ENCODE measurements at places on chromosomes 16 and 17. TPM values are rescaled to one million over a fixed set of nuclear protein-coding genes. Genes with fewer than 3 reads are reported as not detected.

DNA sequence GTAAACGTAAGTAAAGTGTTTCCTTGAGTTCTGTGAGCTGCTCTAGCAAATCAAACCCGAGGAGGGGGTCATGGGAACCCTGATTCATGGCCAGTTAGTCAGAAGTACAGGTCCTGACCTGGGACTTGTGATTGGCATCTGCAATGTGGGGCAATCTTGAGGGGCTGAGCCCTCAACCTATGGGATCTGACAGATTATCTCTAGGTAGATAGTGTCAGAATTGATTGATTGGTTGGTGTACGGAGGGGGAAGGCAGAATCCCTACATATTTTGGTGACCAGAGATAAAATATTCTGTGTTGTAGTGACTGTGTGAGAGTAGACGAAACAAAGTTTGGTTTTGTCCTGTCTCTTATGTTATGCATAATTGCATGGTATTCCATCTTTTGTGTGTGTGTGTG lies 100.5 kb upstream of the NETO2 start:
- no peak for DNase-seq

- DNase-seq: no peak
Measured at GRCh38 chr17:21419299-21420239, 43.4 kb downstream of the KCNJ12 start.

DNA sequence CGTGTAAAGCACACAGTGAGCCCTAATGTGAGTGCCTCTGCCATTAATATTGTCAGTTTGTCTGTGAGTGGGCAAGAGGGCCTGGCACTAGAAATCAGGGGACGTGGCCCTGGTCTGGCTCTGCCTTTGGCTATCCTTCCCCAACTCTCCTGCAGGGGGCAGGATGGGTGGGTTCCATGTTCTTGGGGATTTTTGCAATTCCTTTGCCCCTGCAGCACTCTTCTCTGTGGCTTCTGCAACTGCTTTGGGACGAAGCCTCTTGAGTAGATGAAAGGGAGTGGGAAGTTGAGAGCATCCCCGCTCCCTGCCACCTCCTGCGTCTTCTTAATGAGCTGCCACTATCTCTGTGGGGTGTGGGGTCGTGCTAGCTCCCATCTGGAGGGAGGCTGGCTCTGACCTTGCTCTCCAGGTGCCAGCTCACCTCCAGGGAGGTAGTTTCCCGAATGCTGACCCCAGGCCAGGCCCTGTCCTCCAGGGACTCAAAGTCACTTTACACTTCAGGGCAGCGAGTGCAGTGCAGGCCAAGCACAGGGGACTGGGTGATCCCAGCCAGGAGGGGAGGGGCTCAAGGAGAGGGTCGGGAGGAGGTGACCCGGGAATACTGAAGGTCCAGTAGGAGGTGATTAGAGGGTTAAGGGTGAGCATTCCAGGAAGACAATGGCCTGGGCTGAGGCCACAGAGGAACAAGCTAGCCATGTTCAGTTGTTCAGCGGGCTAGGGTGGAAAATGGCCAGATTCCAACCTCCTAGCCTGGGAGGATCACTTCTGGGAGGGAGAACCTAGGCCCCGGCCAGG lies 121.0 kb upstream of the NLRP1 start:
- no peak for DNase-seq

The CDRT15L2 gene
- total RNA-seq: not detected

DNA sequence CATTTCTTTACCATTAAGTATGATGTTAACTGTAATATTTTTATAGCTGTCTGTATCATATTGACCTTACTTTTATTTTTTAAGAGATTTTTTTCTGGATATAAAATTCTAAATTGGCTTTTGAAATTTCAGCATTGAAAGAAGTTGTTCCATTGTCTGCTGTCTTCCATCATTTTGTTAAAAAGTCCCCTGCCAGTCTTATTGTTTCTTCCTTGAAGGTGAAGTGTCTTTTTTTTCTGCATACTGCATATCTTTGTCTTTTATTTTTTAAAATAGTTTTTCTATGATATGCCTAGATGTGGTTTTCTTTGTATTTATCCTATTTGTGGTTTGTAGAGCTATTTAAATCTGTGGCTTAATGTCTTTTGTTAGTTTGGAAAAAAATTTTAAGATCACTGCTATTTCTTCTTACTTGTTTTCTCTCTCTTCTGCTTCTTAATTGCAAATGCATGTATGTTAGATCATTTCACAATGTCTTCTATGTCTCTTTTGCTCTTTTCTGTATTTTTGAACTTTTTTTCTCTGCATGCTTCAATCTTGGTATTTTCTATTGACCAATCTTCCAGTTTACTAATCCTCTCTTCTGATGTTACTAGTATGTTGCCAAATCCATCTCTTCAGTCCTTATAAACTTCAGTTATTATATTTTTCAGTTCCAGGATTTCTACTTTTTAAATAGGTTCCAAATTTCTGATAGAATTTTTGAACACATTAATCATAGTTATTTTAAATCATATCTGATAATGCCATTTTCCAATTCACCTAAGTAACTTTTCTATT lies 20.2 kb downstream of the IL21R start:
- DNase-seq: no peak

DNA sequence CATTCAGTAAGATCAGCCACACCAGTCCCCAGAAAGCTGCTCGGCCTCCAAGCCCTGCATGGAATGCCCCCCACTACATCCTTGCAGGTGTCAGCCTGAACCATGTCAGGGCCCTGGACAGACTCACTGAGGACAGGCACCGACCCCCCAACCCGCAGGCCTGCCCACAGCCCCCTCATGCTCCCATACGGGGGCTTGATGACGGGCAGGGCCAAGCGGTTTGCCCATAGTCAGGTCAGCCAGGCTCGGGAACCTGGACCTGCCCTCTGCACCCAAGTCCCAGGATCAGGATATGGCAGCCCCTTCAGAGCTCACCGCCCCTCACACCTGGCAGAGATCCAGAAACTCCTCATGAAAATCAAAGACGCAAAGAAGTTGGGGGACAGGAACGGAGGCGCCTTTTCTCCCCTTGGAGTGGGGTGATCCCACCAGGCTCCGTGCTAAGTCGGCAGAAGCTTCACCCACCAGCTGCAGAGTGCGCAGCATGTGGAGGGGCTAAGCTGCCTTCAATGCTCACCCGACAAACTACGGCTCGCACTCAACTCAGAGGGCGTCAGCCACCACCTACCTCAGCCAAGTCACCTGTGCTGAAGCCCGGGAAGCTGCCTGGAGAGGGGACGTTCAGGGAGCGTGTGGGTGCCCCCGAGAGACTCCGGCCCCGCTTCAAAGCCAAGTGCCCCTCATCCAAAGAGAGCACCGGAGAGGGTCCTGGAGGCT lies 26.5 kb downstream of the GNPTG start:
- no peak for DNase-seq

- peak; percentile 43 for DNase-seq
Measured at GRCh38 chr17:40417258-40417608, 463 bp downstream of the TOP2A start.

DNA sequence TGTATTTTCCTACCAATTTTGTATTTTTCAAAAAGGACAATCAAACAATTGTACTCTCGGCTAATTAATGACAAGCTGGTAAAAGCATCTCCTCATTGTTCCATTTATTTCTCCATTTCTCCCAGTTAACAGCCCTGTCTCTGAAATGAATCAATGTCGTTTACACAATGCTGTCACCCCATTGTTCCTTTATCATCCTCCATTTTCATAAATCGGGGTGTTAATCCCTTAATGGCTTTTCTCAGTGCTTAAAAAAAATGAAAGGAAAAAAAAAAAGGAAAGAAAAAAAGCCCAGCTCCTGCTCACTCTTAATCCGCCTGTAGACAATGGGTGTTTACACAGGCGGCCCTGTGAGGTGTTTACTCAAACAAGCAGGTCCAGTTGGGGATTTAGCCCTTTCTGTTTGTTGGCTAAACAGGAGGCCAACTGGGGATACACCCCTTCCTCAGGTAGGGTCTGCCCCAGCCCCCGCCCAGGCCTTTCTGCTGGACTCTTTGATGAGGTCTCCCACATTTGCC lies 86.8 kb upstream of the SALL1 start:
- DNase-seq: no peak

The KRTAP4-9 gene
- total RNA-seq: not detected

The SPN gene
- 2.3 TPM for total RNA-seq

DNA sequence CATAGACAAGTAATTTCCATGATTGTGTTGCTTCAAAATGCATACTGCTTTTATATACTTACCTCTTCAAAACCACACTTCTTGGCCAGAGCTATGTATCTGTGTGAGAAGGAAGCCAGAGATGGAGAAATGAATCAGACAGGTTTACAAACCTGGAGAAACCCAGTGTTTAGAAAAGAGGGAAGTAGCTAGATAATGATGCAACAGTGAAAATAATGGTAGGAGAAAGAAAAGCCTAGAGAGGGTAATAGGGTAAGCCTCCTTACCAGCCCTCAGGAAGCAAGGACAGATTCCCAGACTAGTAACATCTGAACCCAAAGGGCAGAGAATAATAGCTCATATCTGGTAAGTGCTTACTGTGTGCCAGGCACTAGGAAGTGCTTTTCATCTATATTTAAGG lies 250.3 kb upstream of the CDH11 start:
- no peak for DNase-seq

GRCh38 chr16:1045310-1045992 lies 27.1 kb upstream of the SSTR5 start:
- DNase-seq: no peak

DNA sequence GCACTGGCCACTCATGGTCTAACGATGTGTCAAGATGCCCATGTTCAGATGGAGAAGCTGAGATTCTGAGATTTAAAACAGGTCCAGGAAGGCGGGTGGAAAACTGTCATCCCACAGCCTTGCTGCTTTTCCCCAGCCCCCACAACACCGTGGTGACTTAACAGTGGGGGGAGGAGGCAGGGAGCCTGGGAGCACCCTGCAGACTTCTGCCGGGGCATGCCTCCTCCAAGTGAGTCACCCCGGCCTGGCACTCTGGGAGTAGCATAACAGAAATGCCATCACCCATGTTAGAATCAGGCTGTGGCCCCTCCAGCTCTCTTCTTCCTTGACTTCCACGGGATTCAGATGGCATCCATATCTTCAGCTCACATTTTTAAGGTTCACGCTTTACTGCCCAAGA lies 164.8 kb downstream of the CBLN1 start:
- no peak for DNase-seq

The DNAH2 gene
- total RNA-seq: 0.62 TPM

DNA sequence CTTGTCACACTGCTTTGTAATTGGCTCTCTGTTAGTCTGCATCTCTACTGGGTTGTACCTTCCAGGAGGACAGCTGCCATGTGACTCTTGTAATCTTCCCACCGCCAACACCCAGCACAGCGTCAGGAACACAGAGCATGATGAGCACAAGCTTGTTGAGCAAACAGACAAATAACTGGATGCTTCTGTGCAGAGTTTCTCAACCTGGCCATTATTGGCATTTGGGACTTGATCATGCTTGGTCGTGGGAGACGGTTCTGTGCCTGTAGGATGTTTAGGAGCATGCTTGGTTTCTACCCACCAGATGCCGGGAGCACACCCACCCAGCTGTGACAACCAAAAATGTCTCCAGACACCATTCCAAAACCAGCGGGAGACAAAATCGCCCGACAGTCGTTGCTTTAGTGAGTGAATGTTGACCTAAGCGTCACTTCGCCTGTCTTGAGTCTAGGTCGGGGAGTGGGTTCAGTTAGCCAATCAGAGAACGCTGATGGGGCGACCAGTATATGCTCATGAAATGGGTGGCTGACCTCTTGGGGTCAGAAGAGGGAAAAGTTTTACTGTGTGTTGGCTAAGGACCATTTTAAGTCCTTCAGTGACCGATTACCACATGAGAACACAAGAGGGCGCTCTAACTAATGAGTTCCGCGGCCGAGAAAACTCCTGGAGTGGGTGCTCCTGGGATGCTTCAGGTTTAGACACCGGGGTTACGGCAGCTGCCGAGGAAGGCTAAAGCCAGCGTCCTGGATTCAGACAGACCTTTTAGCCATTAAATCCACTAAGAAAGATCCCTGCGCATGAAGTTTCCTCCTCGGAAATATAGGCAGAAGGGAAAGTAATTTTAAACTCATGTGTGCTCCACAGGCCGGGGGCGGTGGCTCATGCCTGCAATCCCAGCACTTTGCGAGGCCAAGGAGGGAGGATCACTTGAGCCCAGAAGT lies 57.8 kb upstream of the TEX2 start:
- DNase-seq: peak; percentile 66

- DNase-seq: no peak
Measured at GRCh38 chr17:6392609-6393350, 42.1 kb downstream of the AIPL1 start.

GRCh38 chr17:13428611-13429042 lies 173.1 kb downstream of the HS3ST3A1 start:
- DNase-seq: no peak

The TOX3 gene
- total RNA-seq: 53.0 TPM

The GINS2 gene
- 39.9 TPM for total RNA-seq

DNA sequence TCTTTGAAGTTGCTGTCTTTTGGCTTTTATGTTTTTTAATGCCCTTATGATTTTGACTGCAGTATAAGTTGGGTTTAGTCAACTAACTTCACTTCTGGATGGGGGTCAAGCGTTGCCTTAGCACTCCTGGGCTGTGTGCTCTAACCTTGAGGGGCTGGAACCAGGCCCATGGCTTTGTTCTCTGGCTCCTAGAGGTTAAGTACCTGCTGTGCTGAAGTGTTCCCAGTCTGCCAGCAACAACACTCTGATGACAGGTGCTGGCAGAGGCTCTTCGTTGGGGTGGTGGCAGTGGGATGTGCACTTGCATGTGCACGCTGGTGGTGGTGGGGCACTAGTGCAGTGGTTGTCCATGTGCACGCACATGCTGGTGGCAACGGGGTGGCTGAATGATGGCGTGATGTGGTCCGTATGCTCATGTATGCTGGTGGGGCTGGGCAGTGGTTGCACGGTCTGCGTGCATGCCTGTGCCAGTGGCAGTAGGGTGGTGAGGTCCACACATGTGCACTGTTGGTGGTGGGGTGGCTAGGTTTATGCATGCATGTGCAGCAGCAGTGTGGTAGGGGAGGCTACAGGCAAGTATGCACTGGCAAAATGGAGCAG lies 447.8 kb upstream of the GOT2 start:
- DNase-seq: no peak

The TEKT5 gene
- 0.21 TPM for total RNA-seq

The ALOX15 gene
- total RNA-seq: 0.13 TPM

GRCh38 chr17:21033350-21033749 lies 9.5 kb downstream of the USP22 start:
- DNase-seq: no peak

DNA sequence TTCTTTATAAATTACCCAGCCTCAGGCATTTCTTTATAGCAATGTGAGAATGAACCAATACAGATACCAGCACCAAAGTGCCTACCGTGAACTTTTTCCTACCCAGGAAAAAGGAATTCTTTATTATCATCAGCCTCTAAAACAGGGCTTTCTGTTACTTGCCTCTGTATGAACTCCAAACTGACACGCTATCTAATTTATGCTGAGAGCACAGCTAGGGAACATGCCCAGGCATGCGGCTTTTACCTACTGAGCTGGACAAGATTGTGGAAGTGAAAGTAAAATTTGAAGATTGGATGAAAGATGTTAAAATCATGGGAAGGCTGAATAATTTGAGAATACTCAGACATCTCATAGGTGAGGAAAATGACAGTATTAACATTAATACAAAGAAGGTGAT lies 24.4 kb upstream of the ADCY9 start:
- no peak for DNase-seq

GRCh38 chr16:48361012-48361411 lies 24.2 kb downstream of the SIAH1 start:
- no peak for DNase-seq

GRCh38 chr16:24027466-24027865 lies 191.7 kb downstream of the PRKCB start:
- DNase-seq: no peak

All from colonic mucosa (tissue), 4 donors.